T-helper 2 cell (primary cell): ENCODE measurements at places on chromosomes 4 and X.

DNA sequence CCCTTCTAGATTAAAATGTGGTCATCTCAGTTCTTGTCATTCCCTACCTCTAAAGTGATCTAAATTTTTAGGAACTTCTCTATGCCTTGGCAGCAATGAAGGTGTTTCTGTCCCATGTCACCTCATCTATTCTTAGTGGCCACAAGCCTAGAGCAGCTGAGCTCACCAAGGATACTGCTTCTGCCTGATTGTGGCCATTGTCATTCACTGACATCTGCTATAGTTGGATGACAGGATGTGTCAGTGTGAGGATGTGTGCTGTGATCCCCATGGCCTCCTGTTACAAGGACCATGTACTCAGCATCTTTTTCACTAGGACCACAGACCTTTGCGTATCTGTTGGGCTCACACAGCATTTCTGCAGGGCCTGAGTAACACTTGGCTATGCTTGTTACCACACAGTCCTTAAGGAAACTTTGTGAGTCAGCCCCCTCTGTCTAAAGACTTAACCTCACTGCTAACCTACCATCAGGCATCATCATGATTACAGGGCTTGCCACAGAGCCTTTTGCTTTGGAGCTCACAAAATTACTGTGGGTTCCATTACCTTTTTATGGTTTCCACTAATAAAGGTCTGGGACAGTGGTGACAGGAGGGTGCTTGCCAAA is 421.0 kb downstream of the ADAM29 start:
- no peak for DNase-seq

- no peak for DNase-seq
Measured at GRCh38 chr4:99275885-99276284, 14.9 kb downstream of the ADH1A start.

DNA sequence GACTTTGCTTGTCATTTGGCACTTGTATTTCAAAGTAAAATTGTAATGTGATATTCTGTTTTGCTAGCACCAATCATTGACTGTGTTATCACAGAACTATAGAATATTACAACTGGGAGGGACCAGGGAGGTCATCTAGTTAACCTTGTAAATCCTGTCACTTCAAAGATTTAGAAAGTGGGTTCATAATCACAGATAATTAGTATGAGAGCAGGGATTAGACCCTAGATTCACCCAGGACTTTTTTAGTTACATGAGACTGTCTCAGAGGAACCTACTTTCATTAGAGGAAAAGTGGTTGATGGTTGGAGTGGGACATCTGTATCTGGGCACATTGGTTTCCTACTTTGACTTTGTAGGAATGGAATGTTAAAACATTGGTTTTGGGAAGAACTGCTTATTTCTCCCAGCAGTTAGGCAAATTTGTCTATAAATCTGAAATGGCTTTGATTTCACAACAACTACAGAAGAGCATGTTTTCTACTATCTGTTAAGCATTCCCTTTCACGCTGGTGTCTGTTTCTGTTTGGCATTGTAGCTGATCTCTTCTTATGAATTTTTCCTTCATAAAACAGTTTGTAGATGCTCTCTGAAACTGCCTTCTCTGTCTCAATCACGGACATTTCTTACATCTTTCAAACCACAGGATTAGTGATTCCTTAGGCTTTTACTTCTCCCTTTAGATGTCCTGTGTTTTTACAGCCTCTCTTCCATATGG is 144.1 kb downstream of the DIPK2B start:
- no peak for DNase-seq

DNA sequence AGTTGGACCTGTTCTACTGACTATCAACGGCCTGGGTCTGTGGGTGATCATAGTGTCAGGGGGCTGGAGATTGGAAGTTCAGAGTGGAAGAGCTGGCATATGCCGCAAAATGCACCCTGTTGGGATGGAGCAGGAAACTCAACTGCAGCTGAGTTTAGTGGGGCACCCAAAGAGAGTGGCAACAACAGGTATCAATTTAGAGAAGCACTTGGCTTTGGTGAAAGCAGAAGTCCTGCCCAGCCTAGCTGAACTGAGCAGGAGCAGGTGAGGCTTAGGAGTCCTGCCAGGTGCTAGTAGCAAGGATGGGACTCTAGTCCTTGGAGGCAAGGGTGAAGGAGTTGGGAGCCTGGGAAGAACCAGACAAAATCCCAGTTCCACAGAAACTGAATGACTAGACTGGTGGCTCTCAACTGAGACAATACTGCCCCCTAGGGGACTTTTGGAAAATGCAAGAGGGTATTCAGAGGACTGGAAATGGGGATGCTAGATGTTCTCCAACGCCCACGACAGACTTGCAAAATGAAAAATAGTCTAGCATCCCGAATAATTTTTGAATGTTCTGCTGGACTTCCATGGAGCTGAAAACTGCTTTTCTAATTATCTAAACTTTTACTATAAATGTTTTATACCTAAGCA is 49.4 kb downstream of the RTL9 start:
- no peak for DNase-seq

DNA sequence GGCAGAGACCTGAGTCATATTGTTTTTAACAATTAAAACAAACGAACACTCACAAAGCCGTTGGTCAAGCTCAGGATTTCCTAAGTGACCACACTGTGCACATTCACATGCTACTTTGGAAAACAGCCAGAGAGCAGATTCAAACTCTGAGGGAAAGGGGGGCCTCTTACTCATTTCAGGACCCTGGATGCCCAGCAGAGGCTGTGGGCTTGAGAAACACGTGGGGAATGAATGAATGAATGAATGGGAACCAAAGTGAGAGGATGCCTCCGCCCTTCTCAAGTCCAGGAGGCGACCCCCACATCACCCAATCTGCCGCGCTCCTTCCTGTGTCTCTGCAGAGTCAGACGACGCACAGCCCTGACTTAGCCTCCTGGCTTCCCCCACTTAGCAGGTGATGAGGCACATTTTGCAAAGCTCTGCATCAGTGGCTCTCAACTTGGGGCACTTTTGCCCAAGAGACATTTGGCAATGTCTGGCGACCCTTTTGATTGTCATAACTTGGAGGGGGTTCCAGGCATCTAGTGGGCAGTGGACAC is 76.0 kb downstream of the ABLIM2 start:
- no peak for DNase-seq

DNA sequence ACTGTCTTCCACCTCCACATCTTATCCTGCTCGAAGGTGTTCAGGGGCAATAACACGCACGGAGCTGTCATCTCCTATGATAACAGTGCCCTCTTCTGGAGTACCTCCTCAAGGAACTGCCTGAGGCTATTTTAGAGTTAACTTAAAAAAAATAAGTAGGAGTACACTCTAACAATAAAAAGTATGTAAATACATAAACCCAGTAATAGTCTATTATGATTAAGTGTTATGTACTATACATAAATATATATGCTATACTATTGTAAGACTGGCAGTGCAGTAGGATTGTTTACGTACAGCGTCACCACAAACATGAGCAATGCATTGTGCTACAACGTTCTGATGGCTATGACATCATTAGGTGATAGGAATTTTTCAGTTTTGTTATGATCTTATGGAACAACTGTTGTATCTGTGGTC is 34.5 kb upstream of the TLR2 start:
- no peak for DNase-seq

DNA sequence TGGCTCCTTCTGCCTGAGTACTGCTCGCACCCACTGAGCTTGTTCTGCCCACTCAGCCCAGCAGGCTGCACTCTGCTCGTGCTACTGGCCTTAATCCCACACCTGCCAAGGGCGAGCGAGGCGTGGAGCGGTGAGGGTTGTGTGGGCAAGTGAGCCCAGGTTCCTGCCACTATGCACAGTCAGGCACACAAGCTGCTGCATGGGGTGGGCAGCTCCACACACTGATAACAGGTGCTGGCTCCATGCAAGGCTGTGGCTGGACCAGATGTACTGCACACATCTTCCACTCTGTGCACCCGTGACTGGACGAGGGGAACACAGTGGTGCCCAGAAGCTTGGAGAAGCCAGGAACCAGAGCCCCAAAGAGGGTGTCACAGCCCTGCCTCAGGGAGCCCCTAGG is 184.3 kb upstream of the NUDT6 start:
- no peak for DNase-seq

GRCh38 chr4:26093551-26093950 is 179.5 kb downstream of the SMIM20 start:
- DNase-seq: no peak

DNA sequence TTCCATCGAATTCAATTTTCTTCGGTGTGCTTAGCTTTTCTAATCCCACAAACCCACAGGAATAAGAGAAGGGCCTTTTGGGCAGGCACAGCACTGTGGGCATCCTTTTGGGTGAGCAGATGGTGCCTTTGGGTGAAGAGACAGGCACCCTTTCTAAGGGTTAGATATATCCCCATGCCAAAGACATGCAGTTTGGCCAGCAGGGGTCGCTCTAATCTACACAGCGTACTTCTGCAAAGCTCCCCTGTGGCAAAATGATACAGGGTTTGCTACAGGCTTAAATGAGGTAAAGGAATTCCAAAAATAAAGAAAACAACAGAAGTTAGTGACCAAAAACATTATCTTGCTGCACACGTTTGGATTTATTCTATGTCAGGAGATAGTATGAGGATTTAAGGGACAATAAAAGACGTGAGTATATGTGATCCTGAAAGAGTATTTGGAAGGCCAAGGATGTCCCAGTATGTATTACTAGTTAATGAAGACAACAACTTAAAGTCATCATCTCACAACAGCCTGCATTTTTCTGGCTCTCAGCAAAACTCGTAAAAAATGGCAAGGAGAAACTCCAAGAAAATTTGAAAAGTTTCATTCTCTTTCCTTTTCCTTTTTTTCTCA is 49.5 kb downstream of the PHEX start:
- peak; percentile 16 for DNase-seq

- no peak for DNase-seq
Measured at GRCh38 chr4:183011213-183011907, 87.7 kb upstream of the WWC2 start.

DNA sequence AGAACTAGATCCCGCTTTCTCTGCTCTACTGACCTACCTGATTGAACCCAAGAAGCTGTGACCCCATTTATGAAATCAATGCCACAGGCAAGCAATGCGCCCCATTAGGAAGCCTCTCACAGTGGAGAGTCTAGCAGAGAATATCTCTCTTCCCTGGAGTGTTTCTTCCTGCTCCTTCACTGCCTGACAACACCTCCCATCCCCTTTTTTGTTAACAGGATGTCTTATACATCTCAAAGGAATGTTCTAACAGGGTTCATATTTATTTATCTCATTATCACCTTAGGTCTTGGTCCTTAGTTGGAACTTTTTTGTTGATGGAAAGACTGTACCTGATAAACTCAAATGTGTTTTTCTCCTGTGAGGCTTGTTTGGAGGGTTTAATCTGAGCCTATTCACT is 35.5 kb downstream of the SLIT2 start:
- no peak for DNase-seq

- DNase-seq: no peak
Measured at GRCh38 chrX:30981968-30982367, 89.9 kb downstream of the FTHL17 start.

GRCh38 chr4:8552581-8553205 is 27.5 kb upstream of the GPR78 start:
- DNase-seq: no peak

DNA sequence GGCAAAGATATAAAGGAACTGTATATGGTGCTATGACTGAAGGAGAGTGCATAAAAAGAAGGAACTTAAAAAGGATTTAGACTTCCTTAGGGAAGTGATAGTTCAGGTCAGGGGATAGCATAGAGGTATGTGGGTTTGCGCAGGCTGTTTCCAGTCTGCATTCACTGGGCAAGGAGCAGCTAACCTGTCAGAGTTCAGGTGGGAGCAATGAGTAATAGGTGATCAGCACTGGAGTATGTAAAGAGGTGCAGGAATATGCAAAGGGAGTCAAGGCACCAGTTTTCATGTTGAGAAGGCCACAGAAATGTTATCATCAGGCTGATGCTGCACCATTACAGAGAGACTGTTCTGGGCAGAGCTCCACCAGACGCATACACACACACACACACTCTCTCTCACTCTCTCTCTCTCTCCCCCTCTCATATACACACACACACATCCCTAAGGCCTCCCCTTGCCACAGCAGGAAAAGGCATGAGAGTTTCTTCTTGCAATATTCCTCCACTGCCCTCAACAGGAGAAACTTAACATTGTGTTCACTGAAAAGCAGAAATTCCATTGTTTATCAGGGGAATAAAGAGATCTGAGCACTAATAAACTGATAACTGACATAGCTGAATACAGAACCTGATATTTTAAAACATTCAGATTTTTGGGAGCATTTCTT is 256.4 kb upstream of the GRID2 start:
- DNase-seq: no peak

DNA sequence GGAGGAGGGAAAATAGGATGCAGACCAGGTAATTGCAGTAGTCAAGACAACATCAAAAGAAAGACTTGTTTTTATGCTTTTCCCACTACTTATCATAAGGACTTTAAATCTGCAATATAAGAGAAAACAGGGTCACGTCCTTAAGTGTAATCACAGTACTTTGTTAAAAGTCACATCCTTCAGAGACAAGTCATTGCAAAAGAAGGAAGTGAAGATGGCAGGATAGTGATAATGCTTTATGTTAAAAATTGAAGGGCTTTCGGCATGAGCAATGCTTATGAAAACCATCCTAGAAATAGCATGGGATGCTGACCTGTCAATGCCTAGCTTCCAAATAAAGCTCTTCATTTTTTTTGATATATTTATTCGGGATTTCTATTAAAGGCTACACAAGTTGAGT is 110.2 kb upstream of the TENM3 start:
- no peak for DNase-seq

DNA sequence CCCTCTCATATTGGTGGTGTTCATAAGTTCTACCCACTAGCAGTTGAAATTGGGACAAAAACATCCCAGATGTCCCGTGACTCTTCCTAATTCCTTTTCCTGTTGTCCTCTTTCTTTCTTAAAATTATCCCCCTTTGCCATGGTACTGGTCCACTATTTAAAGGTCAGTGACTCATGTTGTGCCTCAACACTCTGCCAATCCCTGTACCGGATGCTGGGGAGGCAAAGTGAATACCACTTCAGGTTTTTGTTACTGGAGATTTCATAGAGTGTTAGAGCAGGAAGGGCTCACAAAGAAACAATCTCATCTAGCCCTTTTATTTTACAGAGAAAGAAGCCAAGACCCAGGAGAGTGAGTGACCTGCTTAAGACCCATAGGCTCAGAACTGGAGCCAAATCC is 24.6 kb downstream of the SEPTIN11 start:
- no peak for DNase-seq

- no peak for DNase-seq
Measured at GRCh38 chr4:41322617-41323016, 65.9 kb downstream of the UCHL1 start.

GRCh38 chr4:139655116-139655515 is 10.5 kb upstream of the MGST2 start:
- DNase-seq: no peak

GRCh38 chrX:102765217-102765616 is 44.7 kb downstream of the GPRASP3 start:
- no peak for DNase-seq

GRCh38 chrX:15601932-15602331 is 1.2 kb upstream of the ACE2 start:
- DNase-seq: no peak

DNA sequence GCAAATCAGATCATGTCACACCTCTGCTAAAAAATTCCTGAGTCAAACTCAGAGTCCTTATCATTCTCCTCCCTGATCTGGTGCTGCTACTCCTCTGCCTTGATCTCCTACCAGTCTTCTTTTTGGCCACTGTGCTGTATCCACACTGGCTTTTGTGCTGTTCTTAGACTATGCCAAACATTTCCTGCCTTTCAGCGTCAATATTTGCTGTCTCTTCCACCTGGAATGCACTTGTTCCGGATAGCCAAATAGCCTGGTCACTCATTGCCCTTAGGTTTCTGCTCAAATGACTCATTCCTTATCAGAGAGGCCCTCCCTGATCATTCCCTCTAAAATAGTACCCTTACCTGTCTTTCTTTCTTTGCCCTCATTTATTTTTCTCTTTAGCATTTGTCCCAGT is 24.4 kb upstream of the RP2 start:
- no peak for DNase-seq
